ENCODE measurements at places on chromosomes 6 and 20.

DNA sequence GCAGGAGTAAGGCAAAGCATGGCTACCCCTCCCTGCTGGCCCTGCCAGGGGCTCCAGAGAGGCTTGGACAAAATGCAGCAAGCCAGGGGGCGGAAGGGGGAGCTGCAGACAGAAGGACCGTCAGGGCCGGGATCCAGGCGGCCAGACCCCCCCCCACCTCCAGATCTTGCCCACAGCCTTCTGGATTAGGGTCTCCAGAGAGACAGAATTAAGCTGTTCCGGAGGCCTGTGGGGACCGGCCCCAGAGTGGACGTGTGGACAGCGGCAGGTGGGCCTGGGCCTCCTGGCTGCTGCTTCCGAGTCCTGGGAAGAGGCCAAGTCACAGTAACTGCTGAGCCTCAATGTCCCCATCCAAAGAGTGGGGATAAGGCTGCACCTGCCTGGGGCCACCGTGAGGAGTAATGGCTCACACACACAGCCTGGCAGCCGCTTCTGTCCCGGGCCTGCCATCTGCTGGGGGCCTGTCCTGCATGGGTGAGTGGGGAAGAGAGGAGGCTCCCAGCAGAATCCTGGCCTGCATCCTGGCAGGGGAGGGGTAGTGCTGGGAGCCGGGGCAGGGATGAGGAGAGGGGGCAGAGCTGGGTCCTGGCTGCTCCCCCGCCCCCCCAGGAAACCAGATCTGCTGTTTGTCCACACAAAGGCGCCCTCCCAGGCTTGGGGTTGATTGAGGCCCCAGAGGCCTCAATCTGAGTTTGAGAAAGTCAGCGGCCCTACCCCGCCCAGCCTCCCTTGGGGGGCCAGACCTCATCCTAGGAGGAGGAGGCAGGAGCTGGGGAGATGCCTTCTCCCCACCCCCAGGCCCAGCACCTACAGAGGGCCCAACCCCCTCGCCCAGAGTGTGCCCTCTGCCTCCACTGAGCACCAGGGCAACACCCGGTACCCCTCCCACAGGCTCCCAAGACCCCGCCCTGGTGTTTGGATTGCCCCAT is 3.9 kb downstream of the LAMA5 start:
- DNase-seq: no peak

- no peak for DNase-seq
Measured at GRCh38 chr6:101208152-101208551, 185.4 kb upstream of the GRIK2 start.

- DNase-seq: no peak
Measured at GRCh38 chr6:63584566-63584965, 12.3 kb downstream of the LOC128125822 start.

- no peak for DNase-seq
Measured at GRCh38 chr20:63837479-63837878, 6.4 kb upstream of the ZBTB46 start.

DNA sequence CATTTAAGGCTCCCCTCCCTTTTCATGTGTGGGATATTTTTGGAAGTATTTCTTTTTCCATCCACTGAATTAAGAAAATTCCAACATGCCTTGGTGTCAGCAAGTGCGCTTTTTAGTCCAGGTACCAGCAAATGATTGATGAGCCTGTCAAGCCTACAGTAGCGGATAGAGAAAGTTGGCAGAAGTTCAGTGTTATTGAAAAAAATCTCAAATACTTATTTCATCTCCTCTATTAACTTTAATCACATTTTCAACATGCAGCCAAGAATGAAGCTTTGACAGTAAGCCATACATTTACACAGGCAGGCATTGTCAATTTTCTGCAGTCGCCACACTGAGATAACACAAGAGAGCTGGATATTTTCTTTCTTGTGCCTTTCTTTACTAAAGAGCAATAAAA is 50.4 kb downstream of the BLOC1S5 start:
- DNase-seq: no peak

DNA sequence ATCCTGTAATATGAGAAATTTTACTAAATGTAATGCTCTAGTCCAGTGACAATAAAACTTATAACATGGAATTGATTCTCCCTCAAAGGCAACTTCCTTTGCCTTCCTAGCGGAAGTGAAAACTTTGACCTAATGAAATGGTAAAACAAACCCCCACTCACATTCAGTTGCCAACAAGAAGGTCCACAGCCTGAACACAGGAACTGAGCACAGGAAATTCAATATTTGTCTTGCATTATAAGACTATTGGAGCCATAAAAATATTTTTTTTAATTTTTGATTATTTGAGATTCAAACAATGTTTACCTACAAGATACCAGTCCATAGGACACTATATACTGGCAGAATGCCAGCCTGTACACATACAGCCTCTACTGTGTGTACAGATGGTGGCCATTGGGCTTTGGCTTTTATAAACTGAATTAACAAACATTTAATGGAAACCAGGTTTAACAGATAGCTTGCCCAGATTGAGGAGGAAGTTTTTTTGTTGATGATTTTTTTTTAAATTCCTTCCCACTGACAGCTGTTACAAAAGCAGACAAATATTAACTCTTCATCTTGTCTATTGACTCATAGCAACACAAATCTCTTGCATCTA is 481.5 kb upstream of the JAG1 start:
- DNase-seq: no peak

GRCh38 chr20:57251344-57251743 is 15.1 kb downstream of the BMP7 start:
- DNase-seq: no peak

DNA sequence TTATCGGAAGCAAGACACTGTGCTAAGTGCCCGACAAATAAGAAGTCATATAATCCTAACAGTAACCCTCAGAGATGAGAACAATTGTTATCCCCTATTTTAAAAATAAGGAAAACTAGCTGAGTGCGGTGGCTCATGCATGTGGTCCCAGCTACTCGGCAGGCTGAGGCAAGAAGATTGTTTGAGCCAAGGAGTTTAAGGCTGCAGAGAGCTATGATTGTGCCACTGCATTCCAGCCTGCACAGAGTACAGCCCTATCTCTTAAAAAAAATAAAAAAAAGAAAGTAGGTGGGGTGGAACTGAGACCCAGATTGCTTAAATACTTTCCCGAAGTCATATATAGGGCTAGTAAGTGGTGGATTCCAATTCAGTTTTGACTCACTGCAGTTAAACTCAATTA is 84.7 kb downstream of the UST start:
- peak; percentile 44 for DNase-seq

- peak; percentile 83 for DNase-seq
Measured at GRCh38 chr6:35185302-35185681, 28.5 kb upstream of the SCUBE3 start.

DNA sequence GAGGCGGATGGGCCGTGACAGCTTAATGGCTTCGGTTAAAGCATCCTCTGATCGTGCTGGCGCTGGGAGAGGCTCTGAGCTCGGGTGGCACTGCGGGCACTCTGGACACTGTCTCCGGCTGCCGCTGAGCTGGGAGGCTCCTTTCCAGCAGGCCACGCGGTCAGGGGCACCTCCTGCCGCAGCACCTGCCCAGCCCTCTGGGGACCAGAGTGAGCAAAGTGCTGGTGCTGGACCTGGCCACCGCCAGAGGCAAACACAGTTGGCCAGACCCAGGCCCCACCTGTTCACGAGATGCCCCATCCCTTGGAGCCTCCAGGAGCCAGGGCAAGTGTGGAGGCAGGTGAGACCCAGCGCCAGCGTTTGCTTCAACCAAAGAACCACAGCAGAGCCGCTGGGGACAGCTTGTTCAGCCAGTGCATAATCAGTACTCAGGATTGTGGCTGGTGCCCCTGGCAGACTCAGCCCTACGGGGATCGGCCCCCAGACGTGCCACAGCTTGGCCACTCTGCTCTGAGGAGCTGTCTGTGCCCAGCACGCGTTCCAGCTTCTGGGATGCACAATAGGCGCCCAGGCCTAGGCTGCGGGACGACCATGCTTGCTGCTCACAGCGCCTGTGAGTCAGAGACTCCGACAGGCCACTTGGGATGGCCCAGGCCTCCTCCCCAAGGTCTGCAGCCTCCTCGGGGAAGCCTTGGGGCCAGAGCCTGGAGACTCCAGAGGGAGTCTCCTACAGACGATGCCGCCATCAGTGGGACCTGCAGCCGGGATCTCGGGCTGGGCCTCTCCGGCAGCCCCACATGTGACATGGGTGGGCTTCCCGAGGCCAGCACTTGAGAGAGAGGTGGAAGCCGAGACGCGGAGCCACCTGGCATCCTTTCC is 38.2 kb upstream of the SLCO4A1 start:
- DNase-seq: no peak

DNA sequence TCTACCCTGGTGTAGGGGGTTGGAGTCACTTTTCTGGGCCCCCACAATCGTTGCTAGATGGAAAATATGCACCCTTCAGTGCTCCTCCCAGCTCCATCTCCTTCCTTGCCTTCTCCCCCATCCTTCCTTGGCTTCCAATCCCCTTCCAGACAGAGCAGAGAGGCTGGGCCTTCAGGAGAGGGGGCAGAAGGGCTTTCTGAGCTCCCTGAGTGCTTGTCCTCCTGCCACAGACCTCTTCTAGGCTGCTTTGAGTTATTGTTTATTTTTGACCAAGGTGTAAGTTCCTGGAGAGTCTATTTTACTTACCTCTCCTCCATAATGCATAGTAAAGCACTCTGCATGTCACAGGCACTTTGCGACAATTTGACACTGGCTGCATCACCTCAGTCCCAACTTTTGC is 96.4 kb upstream of the CNKSR3 start:
- DNase-seq: no peak

DNA sequence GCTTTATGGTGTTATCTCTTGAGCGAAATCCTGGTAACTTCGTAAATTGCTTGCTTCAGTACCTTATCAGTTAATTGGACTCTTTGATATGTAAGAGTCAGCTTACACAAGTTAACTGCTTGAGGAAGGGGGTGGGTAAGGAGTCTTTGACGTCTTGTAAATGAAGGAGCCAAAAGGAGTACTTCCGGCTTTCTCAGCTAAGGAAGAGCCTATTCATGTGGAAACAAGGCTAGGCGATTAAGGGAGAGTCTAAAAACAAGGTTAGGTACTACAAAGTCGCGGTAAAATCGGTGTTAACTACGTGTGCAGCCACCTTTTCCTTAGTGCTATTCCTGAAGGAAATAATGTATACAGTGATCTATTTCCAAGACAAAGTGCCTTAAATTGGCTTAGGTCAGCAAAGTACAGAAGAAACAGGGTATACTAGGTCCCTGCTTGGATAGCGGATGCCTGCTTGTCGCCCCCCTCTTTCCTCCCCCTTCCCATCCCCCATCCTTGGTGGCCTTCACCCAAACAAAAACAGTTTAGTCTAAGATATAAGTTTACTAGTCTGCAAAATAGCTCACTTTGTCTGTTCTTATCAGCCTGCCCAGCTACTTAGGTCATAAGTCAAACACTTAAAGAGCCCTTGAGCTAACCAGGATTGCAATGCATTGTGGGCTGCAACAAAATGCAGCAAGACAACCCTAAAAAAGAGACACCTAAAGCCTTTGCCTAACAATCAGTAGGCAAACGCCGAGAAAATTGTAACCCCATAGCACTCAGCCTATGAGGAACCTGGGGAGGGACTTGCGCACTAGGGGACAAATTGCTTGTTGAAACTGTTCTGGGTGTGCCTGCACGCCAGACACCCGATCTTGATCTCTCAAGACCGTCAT is 147.3 kb downstream of the TRIM27 start:
- no peak for DNase-seq

GRCh38 chr6:142676027-142676443 is 268.9 kb downstream of the HIVEP2 start:
- no peak for DNase-seq

- DNase-seq: peak; percentile 80
Measured at GRCh38 chr6:11393713-11394627, 143.6 kb upstream of the TMEM170B start.

DNA sequence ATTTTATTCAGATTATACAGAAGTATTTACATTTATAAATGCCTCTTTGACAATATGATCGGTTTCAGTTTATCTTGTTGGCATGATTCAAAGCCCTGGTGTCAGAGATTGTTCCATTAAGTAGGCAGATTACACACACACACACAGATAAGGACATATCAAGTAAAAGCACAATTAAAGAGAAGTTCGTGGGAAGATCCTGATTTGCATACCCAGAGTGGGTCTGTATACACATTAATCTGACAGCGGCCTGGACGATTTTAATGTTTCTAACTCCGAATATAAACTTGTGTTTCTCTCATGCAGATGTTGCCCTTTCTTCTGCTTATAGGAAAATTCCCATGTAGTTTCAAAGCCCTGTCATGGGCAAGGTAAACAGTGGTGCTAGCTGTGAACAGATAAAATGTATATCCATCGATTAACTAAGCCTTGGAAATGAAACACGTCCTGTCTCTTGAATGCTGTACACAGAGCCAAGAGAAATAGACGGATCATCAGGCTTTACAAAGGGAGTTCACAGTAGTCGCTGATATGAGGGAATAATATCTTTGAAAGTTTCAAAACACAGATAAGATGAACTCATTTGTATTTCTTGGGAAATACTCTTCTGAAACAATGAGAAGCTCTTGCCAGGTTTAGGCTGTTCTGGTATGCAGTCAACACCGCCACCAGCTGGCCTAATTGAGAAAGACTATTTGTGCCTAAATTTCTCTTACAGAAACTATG is 108.2 kb upstream of the GMDS start:
- DNase-seq: peak; percentile 73

GRCh38 chr6:146914489-146915483 is 289.4 kb upstream of the STXBP5 start:
- DNase-seq: peak; percentile 99

DNA sequence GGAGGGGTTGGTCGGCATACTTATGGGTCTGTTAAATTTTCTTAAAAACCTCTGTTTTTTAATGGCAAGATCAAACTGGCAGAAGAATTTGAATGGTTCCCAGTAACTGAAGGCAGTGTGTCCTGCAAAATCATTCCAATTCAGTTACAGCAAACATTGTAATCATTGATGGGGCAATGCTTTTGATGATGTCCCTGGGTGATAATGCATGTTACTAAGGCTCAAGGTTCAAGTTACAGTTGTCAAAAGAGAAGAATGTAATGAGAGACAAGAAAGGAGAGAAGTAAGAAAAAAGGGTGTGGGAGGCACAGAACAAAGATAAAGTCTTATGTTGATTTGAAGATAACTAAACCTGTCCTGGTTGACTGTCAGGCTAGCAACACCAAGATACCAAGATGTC is 54.9 kb downstream of the CEP162 start:
- DNase-seq: no peak

GRCh38 chr6:149895833-149896271 is 2.1 kb downstream of the RAET1E start:
- DNase-seq: peak; percentile 69

DNA sequence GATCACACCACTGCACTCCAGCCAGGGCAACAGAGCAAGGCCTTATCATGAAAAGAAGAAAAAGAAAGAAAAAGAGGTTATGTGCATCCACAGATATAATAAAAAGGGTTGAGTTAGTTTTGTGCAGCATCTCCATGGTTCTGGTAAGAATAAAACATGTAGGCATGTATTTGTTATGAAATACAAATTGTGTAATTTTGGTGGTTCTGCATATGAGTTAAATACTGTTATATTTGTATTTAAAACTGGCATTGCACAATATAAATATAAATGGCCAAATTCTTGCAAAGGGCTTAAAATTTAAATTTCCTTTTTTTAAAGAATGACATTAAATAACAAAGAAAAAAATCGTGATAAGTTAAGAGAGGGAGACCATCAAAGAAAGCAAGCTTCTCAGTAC is 159.1 kb upstream of the PREP start:
- DNase-seq: no peak
